ENCODE measurements at places on chromosomes 2 and 18.

DNA sequence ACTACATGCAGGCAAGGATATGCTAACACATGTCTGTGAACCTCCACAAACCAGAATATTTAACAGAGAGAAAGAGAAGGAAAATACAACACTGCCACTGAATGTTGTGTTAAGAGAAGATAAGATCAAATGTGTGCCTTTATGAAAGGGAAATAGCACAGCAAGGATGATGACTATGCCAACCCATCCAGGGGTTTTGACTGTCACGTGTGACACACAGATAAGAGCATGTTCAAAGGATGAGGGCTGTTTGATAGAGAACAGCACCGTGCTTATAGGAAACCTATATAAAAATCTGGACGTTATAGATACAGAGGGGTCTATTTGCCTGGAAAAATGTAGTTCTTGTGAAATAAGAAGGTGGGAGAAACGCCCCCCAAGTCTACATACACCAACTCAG lies 911.8 kb downstream of the CPS1 start:
- DNase-seq = no peak

- no peak for DNase-seq
These were observed 28.6 kb upstream of the FHL2 start for GRCh38 chr2:105427485-105427884.

- DNase-seq = no peak
These were observed 379.8 kb downstream of the TSN start for GRCh38 chr2:122135021-122135937.

DNA sequence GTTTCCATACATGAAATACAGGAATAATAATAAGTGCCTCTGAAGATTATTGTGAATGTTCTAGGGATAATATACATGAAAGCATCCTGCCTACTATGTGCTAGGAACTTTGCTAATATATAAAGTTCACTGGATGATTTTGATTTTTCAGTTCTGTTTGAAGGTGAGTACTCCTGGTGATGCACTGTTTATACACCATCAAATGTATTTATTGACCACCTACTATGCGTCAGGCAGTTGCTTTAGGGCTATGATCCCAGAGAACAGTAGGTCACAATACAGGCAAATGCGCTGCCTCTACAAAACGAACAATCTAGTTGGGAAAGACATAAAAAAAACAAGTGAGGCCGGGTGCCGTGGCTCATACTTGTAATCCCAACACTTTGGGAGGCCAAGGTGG lies 10.7 kb downstream of the TXNDC9 start:
- DNase-seq = no peak

DNA sequence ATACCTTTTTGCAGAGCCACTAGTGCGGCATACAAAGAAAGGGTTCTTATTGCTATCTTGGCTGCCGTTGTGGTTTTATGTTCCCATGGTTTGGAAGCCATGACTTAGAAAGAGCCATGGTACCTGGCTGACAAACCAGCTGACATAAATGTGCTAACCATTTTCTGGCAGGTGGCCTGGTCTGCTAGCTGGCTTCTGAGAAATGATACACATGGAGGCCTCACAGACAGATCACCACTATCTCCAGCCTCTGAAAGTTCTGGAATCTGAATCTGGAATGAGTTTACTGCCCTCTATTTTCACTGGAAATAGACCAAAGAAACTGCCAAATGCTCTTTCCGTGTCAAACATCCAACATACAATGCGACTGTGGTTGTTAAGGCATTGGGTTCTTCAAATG lies 123.7 kb downstream of the QPCT start:
- no peak for DNase-seq

GRCh38 chr2:137924019-137924418 lies 40.3 kb upstream of the HNMT start:
- no peak for DNase-seq

DNA sequence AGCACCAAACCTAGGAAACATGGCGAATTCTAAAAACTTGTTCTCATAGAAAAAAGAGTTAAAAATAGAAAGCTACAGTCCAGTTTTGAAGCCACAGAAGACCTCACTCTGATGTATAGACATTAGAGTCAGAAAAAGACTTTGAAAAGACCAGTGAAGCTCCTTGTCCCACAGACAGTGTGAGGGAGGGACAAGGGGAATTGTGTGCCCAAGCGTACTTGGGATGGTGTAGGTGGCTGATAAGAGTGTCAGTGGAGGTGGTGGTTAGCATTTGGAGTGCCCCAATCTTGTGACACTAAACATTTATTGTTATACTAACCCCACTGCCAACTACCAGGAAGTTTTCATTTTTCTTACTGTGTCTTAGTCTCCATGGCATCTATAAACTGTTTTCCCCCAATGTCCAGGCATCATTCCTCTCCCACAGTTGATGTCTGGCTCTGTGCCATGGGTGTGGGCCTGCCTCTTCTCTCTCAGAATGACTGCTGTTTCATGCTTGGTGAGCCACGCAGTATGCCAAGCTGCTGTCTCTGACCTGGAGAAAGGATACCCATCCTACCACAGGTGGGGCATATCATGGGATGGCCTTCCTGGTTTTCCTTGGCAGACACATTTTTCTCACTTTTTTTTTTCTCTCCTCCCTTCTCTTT lies 161.4 kb downstream of the RPIA start:
- DNase-seq = no peak

- DNase-seq = no peak
These were observed 3.2 kb downstream of the FHL2 start for GRCh38 chr2:105395691-105396090.

DNA sequence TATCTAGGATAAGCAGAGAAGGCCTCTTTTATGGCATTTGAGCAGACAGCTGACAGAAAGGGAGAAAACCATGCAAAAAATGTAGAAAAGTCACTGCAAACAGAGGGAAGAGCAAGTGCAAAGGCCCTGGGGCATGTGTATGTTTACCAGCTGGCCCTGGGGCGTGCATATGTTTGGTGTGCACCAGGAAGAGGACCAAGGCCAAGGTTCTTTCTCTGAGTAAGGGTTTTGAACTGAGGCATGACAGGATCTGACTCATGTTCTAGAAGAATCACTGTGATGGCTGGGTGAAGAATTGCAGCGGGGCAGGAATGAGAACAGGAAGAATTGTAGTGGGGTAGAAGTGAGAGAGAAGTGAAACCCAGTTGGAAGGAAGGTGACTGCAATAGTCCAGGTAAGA lies 69.6 kb downstream of the STEAP3 start:
- DNase-seq = no peak

DNA sequence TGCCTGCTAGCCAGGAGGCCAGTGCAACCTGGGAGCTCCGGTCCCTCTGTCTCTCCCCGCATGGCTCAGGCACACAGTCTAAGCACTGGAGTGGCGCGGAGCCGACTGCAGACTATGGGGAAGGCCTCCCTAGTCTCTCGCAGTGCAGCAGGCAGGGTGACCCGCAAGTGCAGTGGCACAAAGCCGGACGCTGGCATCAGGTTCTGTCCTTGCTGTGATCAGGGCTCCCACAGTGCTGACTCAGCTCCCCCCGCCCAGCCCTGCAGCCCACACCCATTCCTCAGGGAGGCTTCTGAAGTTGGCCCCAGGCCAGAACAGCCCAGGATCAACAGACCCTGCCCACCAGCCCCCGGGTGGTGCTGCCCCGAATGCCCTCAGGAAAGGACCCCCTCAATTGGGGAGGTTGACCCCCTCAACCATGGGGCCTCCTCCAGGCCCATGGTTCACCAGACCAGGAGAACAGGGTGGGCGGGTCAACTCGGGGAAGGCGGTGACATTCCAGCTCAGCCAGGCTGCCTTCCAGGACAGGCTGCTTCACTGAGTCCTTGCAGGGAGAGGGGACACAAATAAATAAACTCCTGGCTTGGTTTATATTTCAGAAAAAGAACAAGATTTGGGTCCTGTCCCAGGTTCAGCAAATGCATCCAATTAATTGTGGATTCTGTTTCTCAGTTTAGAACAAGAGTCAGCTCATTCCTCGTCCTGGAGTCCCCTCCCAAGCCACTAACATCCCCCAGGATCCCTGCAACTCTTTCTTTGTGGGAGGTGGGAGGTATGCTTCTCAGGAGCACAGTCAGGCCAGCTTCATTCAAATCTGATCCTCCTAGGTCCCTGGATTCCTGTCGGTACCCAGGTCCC lies 12.2 kb downstream of the BIN1 start:
- DNase-seq = peak; percentile 63

GRCh38 chr2:105437708-105438103 lies 38.9 kb upstream of the FHL2 start:
- no peak for DNase-seq

DNA sequence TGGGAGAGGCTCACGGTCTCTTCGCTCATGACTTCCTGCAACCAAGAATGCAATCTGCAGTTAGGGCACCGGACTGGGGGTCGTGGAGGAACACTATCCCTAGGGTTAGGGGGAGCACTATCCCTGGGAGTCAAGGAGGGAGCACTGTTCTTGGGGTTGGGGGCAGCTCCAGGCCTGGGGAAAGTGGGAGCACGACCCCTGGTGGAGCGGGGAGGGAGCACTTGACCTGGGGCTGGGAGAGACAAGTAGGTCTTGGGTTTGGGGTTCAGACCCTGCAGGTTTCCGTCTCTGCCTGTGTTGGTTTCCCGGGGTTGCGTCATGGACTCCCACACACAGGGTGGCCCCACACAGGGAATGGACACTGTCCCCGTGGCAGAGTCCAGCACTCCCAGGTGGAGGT lies 133.6 kb downstream of the TPO start:
- no peak for DNase-seq

- DNase-seq = no peak
These were observed 11.6 kb upstream of the GREB1L start for GRCh38 chr18:21230436-21230835.

- no peak for DNase-seq
These were observed 452.7 kb downstream of the TGIF1 start for GRCh38 chr18:3902676-3903075.

GRCh38 chr18:75205514-75206132 lies 3.3 kb downstream of the PTGR3 start:
- DNase-seq = no peak

- DNase-seq = no peak
These were observed 75.6 kb upstream of the ARHGAP28 start for GRCh38 chr18:6653880-6654279.

- no peak for DNase-seq
These were observed 63.8 kb downstream of the STRN start for GRCh38 chr2:36902385-36903120.

DNA sequence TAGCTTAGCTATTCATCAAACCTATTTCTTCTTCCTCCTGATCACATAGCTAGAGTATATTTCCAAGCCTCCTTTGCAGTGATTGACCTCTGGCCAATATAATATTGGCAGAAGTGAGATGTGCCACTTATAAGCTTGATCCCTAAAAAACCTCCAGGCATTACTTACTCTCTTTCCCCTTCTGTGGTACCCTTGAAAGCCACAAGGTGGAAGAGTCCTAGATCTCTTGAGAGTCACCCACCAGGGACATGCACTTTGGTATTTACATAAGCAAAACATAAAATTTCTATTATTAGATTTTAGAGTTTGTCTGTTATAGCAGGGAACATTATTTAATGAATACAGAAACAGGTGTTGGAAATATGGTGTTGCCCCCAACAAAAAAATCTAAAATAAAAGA lies 112.0 kb downstream of the EXOC6B start:
- no peak for DNase-seq

- no peak for DNase-seq
These were observed 20.8 kb downstream of the SP140L start for GRCh38 chr2:230347659-230348305.

GRCh38 chr2:121803503-121803902 lies 48.1 kb downstream of the TSN start:
- DNase-seq = no peak

DNA sequence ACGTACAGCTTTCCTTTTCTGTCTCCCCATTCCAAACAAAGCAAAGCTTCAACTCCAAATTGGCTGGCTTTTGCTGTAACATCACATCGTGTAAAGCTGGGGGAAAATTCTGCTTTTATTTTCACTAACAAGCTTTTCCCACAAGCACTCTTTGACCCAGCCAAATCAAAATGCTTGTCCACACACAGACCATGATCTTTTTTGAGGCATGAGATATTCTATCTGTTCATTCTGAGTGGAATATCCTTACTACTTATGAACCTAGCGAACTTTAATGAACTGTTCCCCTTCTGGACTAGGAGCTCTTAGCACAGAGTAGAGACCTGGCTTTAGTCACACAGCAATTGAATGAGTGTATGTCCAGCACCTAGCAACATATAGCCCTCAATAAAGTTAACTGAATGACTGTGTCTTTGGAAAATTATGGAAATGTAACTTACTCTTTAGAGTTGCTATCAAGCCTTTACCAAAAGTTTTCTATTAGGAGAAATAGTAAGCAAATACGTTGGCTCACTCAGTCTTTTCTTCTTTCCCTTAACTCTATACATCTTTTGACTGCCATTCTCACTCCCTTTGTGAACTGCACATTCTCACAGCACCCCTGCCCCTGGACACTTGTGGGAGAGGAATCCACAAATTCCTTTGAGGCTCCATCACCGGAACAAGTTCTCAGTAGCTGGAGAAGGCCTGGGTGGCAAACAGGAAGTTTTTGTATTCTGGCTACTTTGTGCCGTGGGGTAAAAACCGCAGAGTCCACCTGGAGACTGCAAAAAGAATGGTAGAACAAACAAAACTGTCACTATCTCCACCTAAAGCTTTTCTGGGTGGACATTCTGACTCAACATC lies 1.3 kb upstream of the UBE2E3 start:
- no peak for DNase-seq

- no peak for DNase-seq
These were observed 127.8 kb downstream of the CERS6 start for GRCh38 chr2:168583710-168584521.

DNA sequence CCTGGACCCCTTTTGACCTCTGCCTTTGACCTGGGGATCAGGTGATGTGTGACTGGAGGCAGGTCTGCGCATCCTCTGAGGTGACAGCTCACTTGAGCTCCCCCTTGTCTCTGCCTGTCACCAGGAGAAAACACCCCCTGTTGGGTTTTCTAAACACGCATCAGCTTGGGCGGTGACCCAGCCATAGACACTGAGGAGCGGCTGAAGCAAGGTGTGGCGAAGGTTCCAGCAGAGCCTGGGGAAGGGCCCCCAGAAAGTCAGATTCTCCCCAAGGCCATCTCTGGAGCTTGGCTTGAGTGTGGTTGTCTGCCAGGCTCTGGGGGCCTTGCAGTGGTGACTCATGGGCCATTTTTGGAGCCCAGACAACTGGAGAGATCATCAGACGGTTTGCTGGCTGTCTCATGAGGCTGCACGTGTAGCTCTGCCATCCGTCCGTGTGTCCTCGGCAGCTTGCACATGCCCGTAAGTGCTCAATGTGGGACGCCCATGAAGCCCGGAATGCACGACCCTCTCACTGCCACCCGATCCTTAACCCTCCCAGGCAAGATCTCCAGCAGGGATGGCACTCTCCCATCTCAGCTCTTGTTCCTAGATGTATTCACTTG lies 29.4 kb downstream of the SIX3 start:
- no peak for DNase-seq

- DNase-seq = no peak
These were observed 1317.5 kb upstream of the CELF4 start for GRCh38 chr18:38883111-38883510.

- DNase-seq = no peak
These were observed 633 bp upstream of the ARMC9 start for GRCh38 chr2:231197706-231198290.

DNA sequence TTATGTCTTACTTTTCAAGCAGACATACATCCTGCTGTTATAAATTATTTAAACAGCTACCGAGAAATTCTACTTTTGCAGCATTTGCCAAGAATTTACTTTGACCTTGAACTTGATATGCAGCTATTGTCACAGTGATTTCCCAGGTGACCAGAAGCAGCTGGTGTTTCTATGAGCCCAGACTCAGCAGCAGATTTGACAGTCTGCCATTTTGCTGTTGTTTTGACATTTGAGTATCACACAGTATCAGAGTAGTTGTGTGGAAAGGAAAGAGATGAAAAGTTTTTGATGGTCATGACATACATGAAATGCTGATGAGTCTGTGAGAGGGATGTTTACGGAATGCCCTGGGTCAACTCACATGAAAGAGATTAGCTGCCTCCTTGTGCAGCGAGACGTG lies 6.6 kb upstream of the CCDC195 start:
- DNase-seq = no peak

Data from substantia nigra (tissue), 51 donors.